Muscle of back (tissue), 13 donors: ENCODE measurements at places on chromosomes 6 and 20. TPM values are rescaled to one million over a fixed set of nuclear protein-coding genes. Genes with fewer than 3 reads are reported as not detected.

The JPH2 gene
- polyA plus RNA-seq: 83.0 TPM

The PCNA gene
- 74.3 TPM for polyA plus RNA-seq

GRCh38 chr6:132130626-132131298 lies 179.6 kb upstream of the CCN2 start:
- DNase-seq: peak; percentile 95

The PSORS1C2 gene
- not detected for polyA plus RNA-seq

The MYMX gene
- polyA plus RNA-seq: 19.3 TPM

- DNase-seq: peak; percentile 60
These were observed 200.6 kb downstream of the GMPR start for GRCh38 chr6:16438718-16439591.

- peak; percentile 11 for DNase-seq
These were observed 131.3 kb downstream of the HACE1 start for GRCh38 chr6:104728448-104728847.

GRCh38 chr6:131336596-131336995 lies 201.3 kb downstream of the AKAP7 start:
- peak; percentile 13 for DNase-seq

The SRF gene
- polyA plus RNA-seq: 46.6 TPM

The TRDN gene
- 63.0 TPM for polyA plus RNA-seq

GRCh38 chr6:157688960-157689599 lies 134.0 kb upstream of the SNX9 start:
- peak; percentile 69 for DNase-seq

DNA sequence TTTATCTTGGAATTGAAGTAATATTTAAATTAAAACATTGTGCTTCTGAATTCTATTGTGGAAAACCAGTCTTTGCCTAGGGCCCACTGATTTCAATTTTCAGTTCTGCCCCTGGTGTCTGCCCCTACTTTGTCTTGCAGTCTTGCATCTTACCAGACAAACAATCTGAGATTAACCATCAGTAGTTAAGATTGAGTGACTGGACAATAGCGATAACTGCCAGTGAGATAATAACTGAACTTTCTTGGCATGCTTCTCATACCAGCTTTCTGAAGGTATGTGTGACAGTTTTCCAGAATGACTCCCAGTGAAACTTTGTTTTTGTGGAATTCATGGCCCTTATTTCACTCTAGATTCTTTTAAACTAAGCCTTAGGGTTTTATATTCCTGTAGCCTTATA lies 53.5 kb downstream of the KCNQ5 start:
- DNase-seq: no peak

The SEMG1 gene
- not detected for polyA plus RNA-seq

The ARMC2 gene
- polyA plus RNA-seq: 5.5 TPM

- no peak for DNase-seq
These were observed 41.6 kb upstream of the ANKEF1 start for GRCh38 chr20:9993137-9993536.

DNA sequence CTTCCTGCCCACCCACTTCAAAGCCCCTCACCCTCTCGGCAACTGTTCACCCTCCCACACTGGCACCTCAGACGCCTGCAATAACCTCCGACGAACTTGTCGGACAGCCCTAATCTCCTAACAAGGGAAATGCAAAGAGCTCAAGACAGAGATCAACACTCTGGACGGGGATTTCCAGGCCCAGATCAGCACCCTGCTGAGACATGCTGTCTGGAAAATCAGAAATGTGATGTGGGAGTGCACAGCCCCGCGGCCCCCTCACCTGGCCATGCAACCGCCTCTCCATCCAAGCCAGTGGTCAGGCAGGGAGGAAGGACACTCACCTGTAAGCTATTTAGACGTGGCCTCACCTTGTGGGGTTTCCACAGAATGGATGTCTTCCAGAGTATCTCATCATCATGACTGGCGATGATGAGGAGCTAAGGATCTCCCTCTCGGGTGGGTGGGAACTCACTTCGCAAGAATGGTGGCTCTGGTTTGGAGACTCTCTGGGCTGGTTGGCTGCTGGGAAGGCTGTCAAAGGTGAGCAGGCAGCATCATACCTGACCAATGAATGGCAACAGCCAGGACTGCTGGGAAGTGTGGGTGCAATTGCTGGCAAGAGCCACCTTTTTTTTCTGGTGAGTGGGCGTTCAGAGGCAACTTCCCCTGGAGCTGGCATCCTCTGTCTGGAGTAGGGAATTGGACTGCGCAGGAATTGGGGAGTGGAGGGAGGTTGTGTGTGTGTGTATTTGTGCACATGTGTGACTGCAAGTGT lies 28.1 kb upstream of the ADTRP start:
- no peak for DNase-seq

The HUS1B gene
- 0.12 TPM for polyA plus RNA-seq

DNA sequence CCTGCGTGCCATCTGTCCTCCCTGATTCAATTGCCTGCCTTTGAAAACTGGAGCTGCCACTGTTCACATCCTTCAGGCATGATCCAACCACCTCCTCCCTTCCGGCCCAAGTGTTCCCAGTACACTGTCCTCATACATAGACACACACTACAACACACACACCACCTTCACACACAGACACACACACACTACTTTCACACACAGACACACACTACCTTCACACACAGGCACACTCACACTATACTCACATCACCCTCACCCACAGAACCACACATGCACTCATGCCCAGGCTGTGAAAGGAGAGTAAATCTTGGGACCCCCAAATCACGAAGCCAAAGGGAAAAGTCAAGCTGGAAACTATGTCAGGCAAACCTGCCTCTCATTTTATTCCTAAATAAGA lies 109.4 kb upstream of the MYLIP start:
- no peak for DNase-seq

- no peak for DNase-seq
These were observed 165.8 kb downstream of the ZFAND3 start for GRCh38 chr6:37985355-37985754.

DNA sequence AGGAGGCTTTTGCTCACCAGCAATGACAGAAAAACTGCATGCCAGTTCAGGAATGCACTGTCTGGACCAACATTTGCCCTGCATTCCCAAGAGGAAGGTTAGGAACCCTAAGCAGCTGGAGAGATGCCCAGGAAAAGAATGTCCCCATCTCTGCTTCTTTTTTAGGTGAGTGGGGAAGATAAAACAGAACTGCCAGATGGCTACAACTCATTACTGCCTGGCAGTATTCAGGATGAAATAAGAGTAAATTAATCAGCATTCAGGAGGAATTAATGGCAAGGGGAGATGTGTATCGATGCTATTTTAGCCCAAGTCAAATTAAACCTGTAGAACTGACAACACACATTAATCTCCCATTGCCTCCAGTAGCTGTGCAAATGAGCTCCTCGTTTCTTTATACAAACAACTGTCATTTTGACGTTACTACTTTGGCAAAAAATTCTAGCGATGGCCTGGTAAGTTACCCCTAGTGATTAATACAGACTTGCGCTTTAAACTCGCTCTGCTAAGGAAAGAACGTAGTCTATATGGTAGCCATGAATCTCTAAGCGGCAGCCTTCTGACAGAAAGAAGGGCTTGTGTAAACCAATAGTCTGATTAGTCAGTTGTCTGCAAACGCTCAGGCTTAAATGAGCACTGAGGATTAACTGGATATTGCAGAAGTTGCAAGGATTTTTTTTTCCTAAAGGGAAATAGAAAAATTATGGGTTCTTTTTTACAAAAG lies 16.7 kb upstream of the SMLR1 start:
- no peak for DNase-seq

- DNase-seq: peak; percentile 44
These were observed 41.7 kb upstream of the FAM135A start for GRCh38 chr6:70371454-70372105.

- DNase-seq: peak; percentile 13
These were observed 284.9 kb downstream of the PRKN start for GRCh38 chr6:162442687-162443086.

GRCh38 chr20:20207291-20207690 lies 155.0 kb downstream of the CFAP61 start:
- DNase-seq: no peak

- no peak for DNase-seq
These were observed 66.4 kb upstream of the ARMH2 start for GRCh38 chr6:24865161-24865560.

- no peak for DNase-seq
These were observed 4.0 kb upstream of the WRNIP1 start for GRCh38 chr6:2760882-2761842.

The OR2H1 gene
- polyA plus RNA-seq: not detected

DNA sequence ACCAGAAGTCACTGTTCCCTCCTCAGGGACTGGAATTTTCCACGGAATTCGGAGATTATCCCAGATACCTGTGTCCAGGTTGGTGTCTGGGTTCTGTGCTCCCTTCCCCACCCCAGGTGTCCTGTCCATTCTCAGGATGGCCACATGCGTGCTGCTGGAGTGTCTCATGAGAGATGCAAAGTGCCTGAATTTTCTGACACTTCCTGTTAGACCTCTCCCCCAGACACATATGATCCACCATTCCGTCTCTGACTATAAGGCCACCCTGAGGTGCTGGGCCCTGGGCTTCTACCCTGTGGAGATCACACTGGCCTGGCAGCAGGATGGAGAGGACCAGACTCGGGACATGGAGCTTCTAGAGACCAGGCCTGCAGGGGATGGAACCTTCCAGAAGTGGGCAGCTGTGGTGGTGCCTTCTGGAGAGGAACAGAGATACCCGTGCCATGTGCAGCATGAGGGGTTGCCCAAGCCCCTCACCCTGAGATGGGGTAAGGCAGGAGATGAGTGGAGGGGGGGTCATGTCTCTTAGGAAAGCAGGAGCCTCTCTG lies 14.4 kb upstream of the HLA-A start:
- no peak for DNase-seq

The COL9A3 gene
- polyA plus RNA-seq: 14.0 TPM

GRCh38 chr6:5644523-5645185 lies 362.1 kb downstream of the NRN1 start:
- DNase-seq: no peak

The NRN1 gene
- 23.1 TPM for polyA plus RNA-seq
